ENCODE measurements at places on chromosomes 2 and 18.

DNA sequence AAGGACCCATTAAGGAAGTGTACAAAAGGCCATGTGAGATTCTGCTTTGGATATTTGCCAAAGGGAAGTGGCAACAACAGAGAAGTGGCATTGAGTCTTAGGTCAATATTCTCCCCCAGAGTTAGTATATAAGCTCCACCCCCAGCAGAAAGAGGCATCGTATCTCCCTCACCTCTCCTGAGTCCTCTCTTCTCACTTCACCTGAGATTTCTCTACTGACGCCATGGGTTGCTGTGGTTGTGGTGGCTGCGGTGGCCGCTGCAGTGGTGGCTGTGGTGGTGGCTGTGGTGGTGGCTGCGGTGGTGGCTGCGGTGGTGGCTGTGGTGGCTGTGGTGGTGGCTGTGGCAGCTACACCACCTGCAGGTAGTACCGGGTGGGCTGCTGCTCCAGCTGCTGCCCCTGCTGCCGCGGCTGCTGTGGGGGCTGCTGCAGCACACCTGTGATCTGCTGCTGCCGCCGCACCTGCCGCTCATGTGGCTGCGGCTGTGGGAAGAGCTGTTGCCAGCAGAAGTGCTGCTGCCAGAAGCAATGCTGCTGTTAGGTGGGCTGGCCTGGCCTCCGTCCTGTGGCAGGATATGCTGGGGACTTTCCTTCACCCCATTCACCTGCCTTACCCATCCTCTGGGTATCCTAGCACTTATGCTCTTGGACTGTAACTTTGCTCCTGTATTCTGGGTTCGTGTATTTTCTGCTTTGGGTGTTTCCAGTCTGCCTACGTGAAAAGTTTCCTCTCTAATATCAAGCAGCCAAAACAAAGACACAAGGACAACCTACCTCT is 5.9 kb downstream of the SCYGR3 start:
- DNase-seq, result no peak

- DNase-seq, result no peak
Observed at GRCh38 chr2:203645831-203646230, 60.6 kb upstream of the CD28 start.

GRCh38 chr2:148926981-148927401 is 52.0 kb downstream of the KIF5C start:
- no peak for DNase-seq

- DNase-seq, result no peak
Observed at GRCh38 chr2:187003038-187003554, 154.1 kb upstream of the ZSWIM2 start.

DNA sequence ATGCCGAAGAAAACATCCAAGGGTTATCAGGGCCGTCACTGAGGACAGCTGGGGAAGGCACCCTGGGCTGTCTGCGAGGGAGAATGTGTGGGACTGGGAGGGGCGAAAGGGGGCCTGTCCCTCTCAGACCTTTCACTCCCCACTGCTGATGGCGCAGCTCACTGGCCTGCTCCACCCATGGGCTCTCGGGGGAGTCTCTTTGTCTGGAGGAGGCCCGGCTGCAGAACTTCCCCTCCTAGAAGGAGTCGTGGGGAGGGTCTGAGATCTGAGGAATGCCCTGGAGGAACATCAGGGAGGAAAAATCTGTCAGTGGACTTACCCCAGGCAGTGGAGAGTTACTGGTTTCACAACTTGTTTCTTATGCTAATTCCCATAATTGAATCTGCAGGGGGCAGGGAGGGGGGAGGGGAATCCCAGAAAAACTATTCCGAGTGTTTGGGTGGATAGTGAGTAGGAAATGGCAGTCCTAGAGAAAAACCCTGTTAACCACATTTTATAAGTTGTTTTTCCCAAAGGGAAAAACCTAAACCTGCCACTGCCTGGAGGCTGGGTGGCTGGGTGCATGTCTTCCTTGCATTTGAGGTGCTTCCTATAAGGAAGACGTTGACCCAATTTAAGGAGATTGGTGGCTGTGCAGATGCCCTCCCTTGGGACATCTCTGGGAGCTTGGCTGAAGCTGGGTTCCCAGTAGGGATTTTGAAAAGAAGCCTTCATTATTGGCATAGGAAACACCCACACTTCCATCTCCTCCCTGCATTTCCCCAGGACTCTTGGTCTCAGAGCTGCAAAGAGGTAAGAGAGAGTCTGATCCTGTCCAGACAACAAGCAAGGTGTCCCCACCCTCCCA is 11.7 kb upstream of the SEMA4C start:
- no peak for DNase-seq
